ENCODE measurements at places on chromosomes 4 and X. TPM values are rescaled to one million over a fixed set of nuclear protein-coding genes. Genes with fewer than 3 reads are reported as not detected.

KIAA1210 gene
- 0.24 TPM for polyA plus RNA-seq

UGT2B10 gene
- not detected for polyA plus RNA-seq

FRYL gene
- polyA plus RNA-seq: 36.9 TPM

ETDB gene
- not detected for polyA plus RNA-seq

STPG2 gene
- polyA plus RNA-seq: 0.22 TPM

PDZD4 gene
- polyA plus RNA-seq: 4.7 TPM

- DNase-seq: no peak
Observed at GRCh38 chr4:65227628-65228027, 442.7 kb downstream of the EPHA5 start.

DNA sequence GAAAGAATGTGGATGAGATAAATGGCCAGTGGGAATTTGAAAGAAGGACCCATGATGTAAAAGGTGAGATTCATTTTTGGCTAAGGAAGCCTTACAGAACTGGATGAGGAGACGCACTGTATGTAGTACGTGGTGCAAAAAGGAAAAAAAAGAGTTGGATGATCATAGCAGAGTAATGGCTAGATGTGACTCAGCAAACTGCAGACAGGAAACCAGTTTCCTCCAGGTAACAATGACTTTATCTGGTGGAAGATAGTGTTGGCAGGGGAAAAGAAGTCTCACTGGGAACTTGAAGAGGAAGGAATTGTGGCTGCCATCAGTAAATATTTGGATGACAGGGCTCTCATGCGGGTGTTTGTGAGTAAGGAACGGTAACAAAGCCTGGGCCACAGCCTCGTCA lies 243.2 kb downstream of the CPE start:
- DNase-seq: no peak

DNA sequence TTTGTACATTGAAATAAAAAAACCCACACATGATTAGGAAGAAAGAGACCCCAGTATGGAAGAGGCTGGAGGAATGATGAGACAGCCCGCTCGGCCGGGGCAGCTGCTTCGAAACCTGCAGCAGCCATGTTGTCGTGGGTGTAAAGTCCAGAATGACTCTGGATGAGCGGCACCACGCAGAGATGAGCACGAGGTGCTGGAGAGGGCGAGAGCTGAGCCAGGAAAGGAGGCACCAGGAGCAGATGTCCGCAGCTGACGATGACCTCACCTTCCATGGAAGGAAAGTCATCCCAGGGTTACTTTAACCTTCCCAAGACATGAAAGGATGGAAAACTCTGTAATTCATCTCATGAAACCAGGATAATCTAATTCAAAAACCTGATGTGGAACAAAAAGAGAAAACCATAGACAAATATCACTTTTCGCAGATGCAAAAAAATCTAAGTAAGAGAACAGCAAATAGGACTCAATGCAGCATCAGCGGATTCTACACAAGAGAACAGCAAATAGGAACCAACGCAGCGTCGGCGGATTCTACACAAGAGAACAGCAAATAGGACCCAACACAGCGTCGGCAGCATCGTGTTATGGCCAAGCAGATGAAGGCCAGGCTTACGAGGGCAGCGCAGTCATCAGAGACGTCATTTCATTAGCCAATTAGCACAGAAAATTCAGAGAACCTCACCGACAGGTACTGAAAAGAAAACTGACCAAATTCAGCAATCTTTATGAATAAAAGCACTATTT lies 25.9 kb upstream of the SPON2 start:
- peak; percentile 84 for DNase-seq

- DNase-seq: no peak
Observed at GRCh38 chrX:46260499-46260898, 284.7 kb downstream of the ZNF674 start.

- no peak for DNase-seq
Observed at GRCh38 chr4:6957148-6957520, 47.5 kb downstream of the TBC1D14 start.

DNA sequence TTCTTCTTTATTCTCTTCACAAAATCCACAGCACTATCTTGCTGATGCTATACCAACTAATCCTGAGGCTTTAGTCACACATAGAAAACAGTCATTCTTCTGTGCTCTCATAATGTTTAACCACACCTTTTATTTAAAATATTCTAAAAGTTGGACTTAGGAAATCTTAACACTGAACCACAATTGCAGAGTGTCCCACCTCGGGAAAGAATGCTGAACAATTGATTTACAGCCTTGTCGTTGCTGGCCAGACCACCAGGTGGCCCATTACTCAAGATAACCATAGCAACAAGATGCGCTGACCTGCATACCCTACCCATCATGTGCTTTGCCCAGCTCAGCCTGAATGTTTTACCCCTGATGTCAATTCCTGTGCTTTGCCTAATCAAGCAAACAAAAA lies 100.8 kb downstream of the ARSJ start:
- DNase-seq: no peak

DNA sequence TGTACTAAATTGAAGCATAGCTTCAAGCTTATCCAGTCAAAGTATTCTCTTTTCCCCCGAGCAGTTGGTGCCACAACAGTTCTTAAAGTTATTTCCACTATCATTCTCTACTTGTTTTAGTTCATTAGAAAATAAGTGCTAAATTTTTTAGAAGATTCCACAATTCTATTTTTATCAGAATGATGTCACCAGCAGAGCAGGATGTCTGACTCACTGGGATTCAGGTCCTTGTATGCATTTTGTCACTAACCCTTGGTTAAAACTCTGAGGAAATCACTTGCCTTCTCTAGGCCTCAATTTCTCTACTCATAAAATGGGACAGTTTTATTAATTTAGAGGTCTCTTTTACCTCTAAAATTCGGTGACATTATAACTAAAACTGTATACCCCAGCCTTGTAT lies 3.4 kb downstream of the DDX53 start:
- DNase-seq: no peak

- DNase-seq: peak; percentile 73
Observed at GRCh38 chr4:7653510-7654369, 219.0 kb upstream of the PSAPL1 start.

GRCh38 chr4:87953826-87954225 lies 21.7 kb upstream of the SPP1 start:
- DNase-seq: no peak

Data from muscle of back (tissue), 13 donors.